ENCODE measurements at places on chromosomes 7 and 10.

GRCh38 chr10:35369049-35369611, 32.8 kb downstream of the CCNY start:
- DNase-seq = no peak

DNA sequence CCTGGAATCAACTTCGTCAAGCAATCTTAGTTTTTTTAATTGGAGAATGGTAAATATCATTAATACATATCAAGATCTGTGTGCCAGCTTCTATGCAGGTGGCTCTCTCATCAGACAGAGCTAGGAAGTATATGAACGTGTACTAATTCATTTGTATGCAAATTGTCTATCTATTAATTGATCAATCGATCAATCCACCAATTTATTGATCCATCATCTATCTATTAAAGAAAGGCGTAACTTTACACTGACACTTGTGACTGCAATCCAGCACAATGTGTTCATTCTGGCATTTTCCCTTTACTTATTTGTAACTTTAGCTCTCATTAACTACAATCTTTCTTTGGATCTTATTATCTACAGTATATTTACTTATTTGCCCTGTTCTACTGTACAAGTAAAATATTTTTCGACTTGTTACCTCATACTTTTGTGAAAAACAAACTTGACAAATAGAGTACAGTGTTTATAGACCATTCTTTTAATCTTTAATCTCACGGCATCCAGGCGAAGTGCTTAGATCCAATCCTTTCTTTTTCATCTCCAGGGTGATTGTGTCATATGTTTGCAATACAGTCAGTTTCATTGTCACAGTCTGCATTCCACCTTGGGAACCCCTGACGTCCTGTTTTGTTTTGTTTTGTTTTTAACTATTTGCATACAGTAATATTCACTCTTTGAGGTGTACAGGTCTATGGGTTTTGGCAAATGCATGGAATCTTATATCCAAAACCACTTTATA, 22.0 kb upstream of the GHRHR start:
- no peak for DNase-seq

GRCh38 chr10:50576245-50576815, 47.4 kb downstream of the SGMS1 start:
- DNase-seq = no peak

GRCh38 chr7:109354552-109354951, 784.9 kb downstream of the DNAJB9 start:
- DNase-seq = no peak

GRCh38 chr7:129779602-129780256, 168.2 kb downstream of the NRF1 start:
- DNase-seq = no peak

GRCh38 chr7:42469341-42469740, 232.3 kb upstream of the GLI3 start:
- DNase-seq = no peak

Measured in cortex of kidney (tissue), 1 donor.